ENCODE measurements at places on chromosomes 13 and 19. TPM values are rescaled to one million over a fixed set of nuclear protein-coding genes. Genes with fewer than 3 reads are reported as not detected.

DNA sequence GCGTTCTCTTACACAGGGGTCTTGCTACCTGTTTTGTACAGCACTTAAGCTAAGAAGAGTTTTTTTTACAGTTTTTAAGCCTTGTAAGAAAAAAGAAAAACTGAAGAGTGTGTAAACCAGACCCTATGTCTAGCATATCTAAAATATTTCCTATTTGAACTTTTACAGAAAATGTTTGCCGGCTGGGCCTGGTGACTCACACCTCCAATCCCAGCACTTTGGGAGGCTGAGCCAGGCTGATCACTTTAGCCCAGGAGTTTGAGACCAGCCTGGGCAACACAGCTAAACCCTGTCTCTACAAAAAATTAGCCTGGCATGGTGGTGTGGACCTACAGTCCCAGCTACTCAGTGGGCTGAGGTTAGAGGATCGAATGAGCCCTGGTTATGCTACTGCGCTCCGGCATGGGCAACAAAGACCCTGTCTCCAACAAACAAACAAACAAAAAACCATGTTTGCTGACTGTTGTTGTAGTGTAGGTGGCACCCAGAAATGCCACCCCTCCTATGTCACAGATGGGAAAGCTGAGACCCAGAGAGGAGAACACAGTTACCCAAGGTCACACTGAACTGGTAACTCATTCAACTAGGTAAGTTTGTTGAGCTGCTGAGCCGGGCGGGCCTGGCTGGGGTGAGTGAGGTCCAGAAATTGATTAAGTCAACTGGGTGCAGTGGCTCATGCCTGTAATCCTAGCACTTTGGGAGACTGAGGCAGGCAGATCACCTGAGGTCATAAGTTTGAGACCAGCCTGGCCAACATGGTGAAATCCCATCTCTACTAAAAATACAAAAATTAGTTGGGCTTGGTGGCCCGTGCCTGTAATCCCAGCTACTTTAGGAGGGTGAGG lies 1.9 kb upstream of the VASP start:
- no peak for DNase-seq
- no peaks in the 10 kb centered on the region for H3K36me3 ChIP-seq
- peaks cover 12% of the 10 kb centered on the region for H3K4me1 ChIP-seq
- H3K27ac ChIP-seq = peak overlapping the region; percentile 95
- no peaks in the 10 kb centered on the region for H3K27me3 ChIP-seq
- no peak overlapping the region for H3K4me3 ChIP-seq

DNA sequence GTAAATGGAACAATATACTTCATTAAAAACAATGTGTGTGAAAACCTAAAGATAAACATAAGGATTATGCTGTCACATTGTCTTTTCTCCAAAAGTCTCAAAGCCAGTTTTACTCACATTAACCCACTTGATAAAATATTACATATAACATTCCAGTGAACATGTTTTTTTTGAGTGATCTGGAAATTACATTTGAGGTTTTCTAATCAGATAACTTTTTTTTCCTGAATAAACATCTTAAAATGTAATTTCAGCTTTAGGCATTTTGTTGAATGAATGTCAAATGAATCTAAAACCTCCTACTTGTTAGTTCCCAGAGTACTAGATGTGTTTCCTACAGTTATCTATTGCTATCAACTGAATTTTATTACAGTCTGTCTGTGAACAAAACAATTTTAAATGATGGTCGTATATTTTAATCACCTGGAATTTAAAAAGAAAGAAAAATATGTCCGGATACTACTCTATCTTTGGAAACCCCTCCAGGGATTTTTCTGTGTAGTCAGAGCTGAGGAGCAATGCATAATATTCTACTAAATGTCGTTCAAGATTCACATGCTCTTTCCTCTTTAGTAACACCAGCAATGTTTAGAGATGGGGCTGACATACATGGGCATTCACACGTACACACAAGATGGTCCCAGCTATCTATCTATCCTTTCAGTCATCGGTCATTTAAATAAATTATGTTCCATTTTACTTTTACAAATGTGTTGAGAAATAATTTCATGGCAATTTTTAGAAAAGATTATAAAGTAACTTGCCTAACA lies 283.9 kb downstream of the KLF12 start:
- H3K27ac ChIP-seq = no peak overlapping the region
- peaks cover 8% of the 10 kb centered on the region for H3K4me1 ChIP-seq
- H3K27me3 ChIP-seq = no peaks in the 10 kb centered on the region
- DNase-seq = no peak
- H3K4me3 ChIP-seq = no peak overlapping the region
- H3K36me3 ChIP-seq = peaks cover 16% of the 10 kb centered on the region

GRCh38 chr13:113535381-113535781 lies 44.9 kb upstream of the DCUN1D2 start:
- H3K36me3 ChIP-seq = peaks cover 24% of the 10 kb centered on the region
- DNase-seq = no peak
- no peaks in the 10 kb centered on the region for H3K27me3 ChIP-seq
- no peaks in the 10 kb centered on the region for H3K4me1 ChIP-seq
- H3K4me3 ChIP-seq = no peak overlapping the region
- no peak overlapping the region for H3K27ac ChIP-seq

DNA sequence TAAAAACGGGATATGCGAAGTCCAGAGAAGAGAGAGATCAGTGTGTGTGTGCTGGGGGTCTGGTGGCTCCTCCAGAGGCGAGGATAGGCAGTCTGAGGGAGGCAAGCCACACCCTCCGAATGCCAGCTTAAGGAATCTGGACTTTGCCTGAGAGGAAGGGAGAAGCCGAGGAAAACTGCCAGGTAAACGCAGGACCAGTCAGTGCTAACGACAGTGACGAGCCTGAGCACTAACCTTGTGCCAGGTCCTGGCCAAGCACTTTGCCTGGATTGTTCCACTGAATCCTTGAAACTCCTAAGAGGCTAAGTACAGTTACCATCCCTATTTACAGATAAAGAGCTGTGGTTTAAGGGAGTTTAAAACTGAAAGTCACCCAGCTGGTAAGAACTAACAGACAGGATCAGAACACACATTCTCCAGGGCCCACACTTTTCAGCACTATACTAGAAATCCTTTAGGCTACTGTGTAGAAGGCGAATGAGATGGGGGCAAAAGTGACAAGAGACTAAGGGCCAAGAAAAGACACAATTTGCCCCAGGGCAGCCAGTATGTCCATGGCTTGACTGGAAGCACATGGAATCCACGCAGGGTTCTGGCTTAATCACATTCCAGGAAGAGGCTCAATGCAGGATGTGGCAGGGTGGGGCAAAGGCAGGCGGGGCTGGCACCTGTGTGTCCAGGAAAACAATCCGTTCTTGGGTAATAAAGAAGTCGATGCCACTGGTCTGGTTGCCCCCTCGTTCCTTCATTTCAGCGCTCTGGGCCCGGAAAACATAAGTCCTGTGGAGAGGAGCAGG lies 15.1 kb downstream of the SMG9 start:
- H3K4me1 ChIP-seq = no peaks in the 10 kb centered on the region
- DNase-seq = no peak
- no peaks in the 10 kb centered on the region for H3K27me3 ChIP-seq
- H3K4me3 ChIP-seq = no peak overlapping the region

DNA sequence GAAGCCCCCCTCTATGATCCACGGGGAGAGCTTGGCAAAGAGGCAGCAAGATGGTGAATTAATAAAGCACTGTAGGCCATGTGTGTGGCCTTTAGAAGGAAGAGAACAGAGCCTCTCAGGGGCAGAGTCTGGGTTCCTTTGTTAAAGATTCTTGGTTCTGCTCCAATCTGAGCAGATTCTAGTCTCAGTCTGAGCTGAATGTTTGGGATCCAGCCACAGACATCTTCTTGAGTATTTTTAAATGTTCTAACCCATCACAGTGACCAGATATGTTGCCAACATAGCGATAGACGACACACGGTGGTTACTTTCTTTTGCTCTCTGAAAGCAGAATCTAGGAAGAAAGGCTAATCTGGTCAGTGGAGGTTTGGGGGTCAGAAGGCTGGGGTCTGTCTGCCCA lies 147.5 kb upstream of the GPR12 start:
- H3K4me3 ChIP-seq = no peak overlapping the region
- no peaks in the 10 kb centered on the region for H3K4me1 ChIP-seq
- DNase-seq = no peak
- H3K36me3 ChIP-seq = no peaks in the 10 kb centered on the region
- no peaks in the 10 kb centered on the region for H3K27me3 ChIP-seq

DNA sequence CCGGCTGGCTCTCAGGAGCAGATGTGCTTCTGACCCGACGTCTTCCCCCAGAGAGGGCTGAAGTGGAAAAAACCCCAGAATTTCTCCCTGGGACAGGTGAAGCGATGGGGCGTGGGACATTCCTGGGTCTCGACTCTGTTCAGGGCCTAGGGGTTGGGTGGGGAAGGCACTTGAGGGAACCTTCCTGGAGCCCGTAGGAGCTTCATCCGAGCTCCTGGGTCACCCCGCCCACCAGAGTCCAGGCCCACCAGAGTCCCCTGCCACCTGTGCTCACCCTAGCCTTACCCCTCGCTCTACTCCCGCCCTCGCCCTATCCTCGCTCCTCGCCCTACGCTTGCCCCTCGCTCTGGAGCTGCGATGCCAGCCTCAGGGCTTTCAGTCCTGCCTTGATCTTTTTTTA lies 23.2 kb downstream of the EPN1 start:
- no peak overlapping the region for H3K4me3 ChIP-seq
- H3K36me3 ChIP-seq = peaks cover 31% of the 10 kb centered on the region
- no peaks in the 10 kb centered on the region for H3K27me3 ChIP-seq
- no peaks in the 10 kb centered on the region for H3K4me1 ChIP-seq

- H3K4me1 ChIP-seq = no peaks in the 10 kb centered on the region
- no peak overlapping the region for H3K27ac ChIP-seq
- H3K36me3 ChIP-seq = no peaks in the 10 kb centered on the region
- no peaks in the 10 kb centered on the region for H3K27me3 ChIP-seq
- no peak for DNase-seq
Observed at GRCh38 chr13:108742701-108743451, 113.5 kb downstream of the MYO16 start.

GRCh38 chr13:22455036-22455435 lies 725.7 kb upstream of the SGCG start:
- H3K36me3 ChIP-seq = no peaks in the 10 kb centered on the region
- DNase-seq = no peak
- no peak overlapping the region for H3K27ac ChIP-seq
- no peak overlapping the region for H3K4me3 ChIP-seq

GRCh38 chr19:3179739-3180293 lies 1.2 kb downstream of the S1PR4 start:
- H3K27ac ChIP-seq = peak overlapping the region; percentile 85
- H3K36me3 ChIP-seq = peaks cover 5% of the 10 kb centered on the region
- no peak for DNase-seq
- H3K4me3 ChIP-seq = peak overlapping the region; percentile 99
- peaks cover 24% of the 10 kb centered on the region for H3K4me1 ChIP-seq

- no peaks in the 10 kb centered on the region for H3K36me3 ChIP-seq
- H3K27ac ChIP-seq = peak overlapping the region; percentile 76
- peaks cover 5% of the 10 kb centered on the region for H3K4me1 ChIP-seq
- peak; percentile 85 for DNase-seq
- H3K27me3 ChIP-seq = peaks cover 20% of the 10 kb centered on the region
- H3K4me3 ChIP-seq = no peak overlapping the region
Observed at GRCh38 chr19:681029-682019, 5.1 kb downstream of the FSTL3 start.

DNA sequence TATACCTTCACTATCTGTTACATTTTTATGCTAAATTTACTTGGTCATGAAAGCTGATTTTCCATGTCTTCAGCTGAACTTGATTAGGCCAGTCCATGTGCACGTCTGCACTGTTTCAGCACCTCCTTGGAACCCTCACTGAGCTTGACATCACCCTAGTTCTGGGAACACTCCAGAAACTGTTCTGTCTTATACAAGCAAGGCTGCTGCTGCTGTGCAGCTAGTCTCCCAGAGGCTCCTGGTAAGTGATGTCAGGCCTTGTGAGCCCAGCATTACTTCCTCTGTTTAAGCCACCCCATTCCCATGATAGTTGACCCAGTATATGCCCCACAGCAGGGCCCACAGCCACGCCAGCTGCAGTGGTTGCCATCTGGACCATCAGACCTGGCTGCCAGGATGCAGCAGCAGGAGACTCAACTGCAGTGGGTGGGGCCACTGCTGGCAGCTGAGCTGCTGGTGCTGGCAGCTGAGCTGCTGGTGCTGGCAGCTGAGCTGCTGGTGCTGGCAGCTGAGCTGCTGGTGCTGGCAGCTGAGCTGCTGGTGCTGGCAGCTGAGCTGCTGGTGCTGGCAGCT lies 90.5 kb upstream of the AKAP11 start:
- H3K4me1 ChIP-seq = no peaks in the 10 kb centered on the region
- no peaks in the 10 kb centered on the region for H3K27me3 ChIP-seq
- DNase-seq = no peak
- H3K27ac ChIP-seq = no peak overlapping the region

GRCh38 chr19:2923510-2923909 lies 21.3 kb downstream of the ZNF77 start:
- no peaks in the 10 kb centered on the region for H3K4me1 ChIP-seq
- H3K4me3 ChIP-seq = no peak overlapping the region
- H3K27ac ChIP-seq = no peak overlapping the region
- no peaks in the 10 kb centered on the region for H3K27me3 ChIP-seq
- H3K36me3 ChIP-seq = no peaks in the 10 kb centered on the region
- no peak for DNase-seq

- no peak for DNase-seq
- no peak overlapping the region for H3K4me3 ChIP-seq
- no peaks in the 10 kb centered on the region for H3K27me3 ChIP-seq
Observed at GRCh38 chr13:48356750-48357149, 53.2 kb downstream of the RB1 start.

GRCh38 chr13:102872131-102872530 lies 26.3 kb downstream of the ERCC5 start:
- H3K27me3 ChIP-seq = no peaks in the 10 kb centered on the region
- DNase-seq = no peak
- H3K4me3 ChIP-seq = no peak overlapping the region

- H3K4me1 ChIP-seq = no peaks in the 10 kb centered on the region
- H3K36me3 ChIP-seq = no peaks in the 10 kb centered on the region
- no peaks in the 10 kb centered on the region for H3K27me3 ChIP-seq
- H3K27ac ChIP-seq = no peak overlapping the region
- H3K4me3 ChIP-seq = no peak overlapping the region
Observed at GRCh38 chr13:59266478-59267063, 897.2 kb downstream of the DIAPH3 start.

PLIN4 gene
- 0.15 TPM for total RNA-seq

SNRPA gene
- 76.3 TPM for total RNA-seq

SPRED3 gene
- 0.93 TPM for total RNA-seq

FGF9 gene
- 2.2 TPM for total RNA-seq

SLITRK1 gene
- total RNA-seq = not detected

FGF14 gene
- total RNA-seq = not detected

VAV1 gene
- total RNA-seq = 114 TPM

CFAP97D2 gene
- 2.6 TPM for total RNA-seq

NLRP11 gene
- total RNA-seq = not detected

ZNF345 gene
- total RNA-seq = 16.4 TPM

NUDT15 gene
- total RNA-seq = 10.4 TPM

ZNF709 gene
- total RNA-seq = 5.3 TPM

Data from T-cell (primary cell).